A549 treated with Hydrocortisone at 1 μM for 4 hours (cell line): ENCODE measurements at places on chromosomes 6 and 20. TPM values are rescaled to one million over a fixed set of nuclear protein-coding genes. Genes with fewer than 3 reads are reported as not detected.

TNF gene
- total RNA-seq = 0.08 to 0.12 TPM in 2 of 5 replicates, not detected in the others

TAGAP gene
- total RNA-seq = not detected in 5 replicates

SLC17A1 gene
- not detected in 5 replicates for total RNA-seq

SH3BGRL2 gene
- 0.26 to 0.44 TPM (median 0.32 TPM) in 5 replicates for total RNA-seq

TFB1M gene
- total RNA-seq = 7.4 to 9.6 TPM (median 8.9 TPM) in 5 replicates

ZNF831 gene
- not detected in 5 replicates for total RNA-seq
